ENCODE measurements at places on chromosomes 4 and X. TPM values are rescaled to one million over a fixed set of nuclear protein-coding genes. Genes with fewer than 3 reads are reported as not detected.

DNA sequence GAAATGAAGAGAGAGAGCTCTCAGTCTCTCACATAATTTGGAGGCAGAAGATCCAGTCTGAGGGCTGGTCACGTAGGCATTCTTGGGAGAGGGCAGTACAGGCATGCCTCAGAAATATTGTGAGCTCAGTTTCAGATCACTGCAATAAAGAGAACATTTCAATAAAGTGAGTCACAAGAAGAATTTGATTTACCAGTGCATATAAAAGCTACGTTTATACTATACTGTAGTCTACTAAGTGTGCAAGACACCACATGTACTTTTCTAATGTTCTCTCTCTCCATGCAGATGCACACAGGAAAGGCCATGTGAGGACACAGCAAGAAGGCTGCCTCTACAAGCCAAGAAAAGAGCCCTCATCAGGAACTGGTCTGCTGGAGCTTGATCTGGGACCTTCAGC is 583.5 kb upstream of the FAT1 start:
- H3K27ac ChIP-seq = no peak overlapping the region
- H3K4me1 ChIP-seq = no peaks in the 10 kb centered on the region
- H3K36me3 ChIP-seq = no peaks in the 10 kb centered on the region
- no peak for DNase-seq
- H3K4me3 ChIP-seq = no peak overlapping the region

GRCh38 chrX:10126044-10126443 is 30.7 kb upstream of the CLCN4 start:
- H3K36me3 ChIP-seq = no peaks in the 10 kb centered on the region
- H3K4me3 ChIP-seq = no peak overlapping the region
- no peak for DNase-seq
- H3K4me1 ChIP-seq = no peaks in the 10 kb centered on the region
- H3K27ac ChIP-seq = no peak overlapping the region

DNA sequence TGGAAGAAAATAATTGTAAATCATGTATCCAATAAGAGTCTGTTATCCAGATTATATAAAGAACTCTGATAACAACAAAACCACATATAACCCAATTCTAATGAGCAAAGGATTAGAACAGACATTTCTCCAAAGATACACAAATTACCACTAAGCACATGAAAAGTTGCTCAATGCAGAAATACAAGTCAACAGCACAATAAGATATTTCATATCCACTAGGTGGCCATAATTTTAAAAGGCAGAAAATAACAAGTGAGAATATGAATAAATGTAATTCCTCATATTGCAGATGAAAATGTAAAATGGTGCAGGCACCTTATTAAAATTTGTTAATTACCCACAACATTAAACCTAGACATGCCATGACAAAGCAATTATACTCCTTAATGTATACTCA is 73.9 kb upstream of the ZCCHC13 start:
- H3K27me3 ChIP-seq = no peaks in the 10 kb centered on the region
- H3K4me1 ChIP-seq = no peaks in the 10 kb centered on the region
- H3K36me3 ChIP-seq = no peaks in the 10 kb centered on the region
- DNase-seq = no peak
- H3K4me3 ChIP-seq = no peak overlapping the region

- DNase-seq = no peak
- H3K4me3 ChIP-seq = no peak overlapping the region
- H3K4me1 ChIP-seq = no peaks in the 10 kb centered on the region
- H3K36me3 ChIP-seq = no peaks in the 10 kb centered on the region
- no peak overlapping the region for H3K27ac ChIP-seq
Observed at GRCh38 chr4:178450614-178451013, 1008.4 kb upstream of the AGA start.

- peak; percentile 68 for DNase-seq
- H3K27ac ChIP-seq = no peak overlapping the region
- H3K4me1 ChIP-seq = no peaks in the 10 kb centered on the region
Observed at GRCh38 chr4:140861359-140862176, 105.4 kb upstream of the TBC1D9 start.

TMEM255A gene
- 0.37 TPM for total RNA-seq

PPP1R2C gene
- total RNA-seq = not detected

- no peak for DNase-seq
- H3K36me3 ChIP-seq = no peaks in the 10 kb centered on the region
- no peak overlapping the region for H3K27ac ChIP-seq
- H3K4me1 ChIP-seq = no peaks in the 10 kb centered on the region
- H3K27me3 ChIP-seq = no peaks in the 10 kb centered on the region
Observed at GRCh38 chr4:183140911-183141320, 41.9 kb downstream of the WWC2 start.

GRCh38 chrX:155314260-155314659 is 20.2 kb downstream of the CLIC2 start:
- no peaks in the 10 kb centered on the region for H3K36me3 ChIP-seq
- no peaks in the 10 kb centered on the region for H3K27me3 ChIP-seq
- DNase-seq = no peak
- H3K4me1 ChIP-seq = no peaks in the 10 kb centered on the region
- H3K27ac ChIP-seq = no peak overlapping the region

FSTL5 gene
- total RNA-seq = not detected

- no peak overlapping the region for H3K27ac ChIP-seq
- no peak for DNase-seq
- H3K4me1 ChIP-seq = peaks cover 3% of the 10 kb centered on the region
- no peaks in the 10 kb centered on the region for H3K27me3 ChIP-seq
Observed at GRCh38 chr4:159111416-159111815, 8.5 kb downstream of the RAPGEF2 start.

UGT2B7 gene
- 90.3 TPM for total RNA-seq

DNA sequence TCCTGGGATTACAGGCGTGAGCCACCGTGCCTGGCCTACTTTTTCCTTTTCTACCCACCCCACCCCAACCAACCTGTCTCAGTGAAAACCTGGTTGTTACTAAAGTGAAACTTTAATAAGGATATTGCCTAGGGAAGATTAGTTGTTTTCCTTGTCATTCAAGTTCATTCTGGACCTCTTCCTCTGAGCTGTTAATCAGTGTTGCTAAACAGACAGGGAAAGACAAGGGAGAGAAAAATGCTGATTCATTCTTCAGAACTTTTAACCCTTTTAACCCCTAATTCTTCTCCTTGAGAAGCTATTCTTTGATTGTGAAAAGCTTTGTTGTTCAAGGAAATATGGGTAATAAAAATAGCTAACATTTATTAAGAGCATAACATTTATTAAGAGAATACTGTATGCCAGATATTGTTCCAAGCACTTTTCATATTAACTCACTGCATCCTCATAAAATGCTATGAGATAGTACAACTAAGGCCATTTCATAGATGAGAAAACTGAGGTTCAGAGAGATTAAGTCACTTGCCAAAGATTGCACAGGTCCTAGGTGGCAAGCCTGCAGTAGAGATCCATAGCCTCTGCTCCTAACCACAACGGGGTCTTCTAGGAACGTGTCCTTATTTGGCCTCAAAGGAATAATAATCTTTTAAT is 34.8 kb downstream of the OSTC start:
- H3K27me3 ChIP-seq = no peaks in the 10 kb centered on the region
- DNase-seq = no peak
- no peak overlapping the region for H3K4me3 ChIP-seq
- no peak overlapping the region for H3K27ac ChIP-seq
- H3K4me1 ChIP-seq = no peaks in the 10 kb centered on the region

DNA sequence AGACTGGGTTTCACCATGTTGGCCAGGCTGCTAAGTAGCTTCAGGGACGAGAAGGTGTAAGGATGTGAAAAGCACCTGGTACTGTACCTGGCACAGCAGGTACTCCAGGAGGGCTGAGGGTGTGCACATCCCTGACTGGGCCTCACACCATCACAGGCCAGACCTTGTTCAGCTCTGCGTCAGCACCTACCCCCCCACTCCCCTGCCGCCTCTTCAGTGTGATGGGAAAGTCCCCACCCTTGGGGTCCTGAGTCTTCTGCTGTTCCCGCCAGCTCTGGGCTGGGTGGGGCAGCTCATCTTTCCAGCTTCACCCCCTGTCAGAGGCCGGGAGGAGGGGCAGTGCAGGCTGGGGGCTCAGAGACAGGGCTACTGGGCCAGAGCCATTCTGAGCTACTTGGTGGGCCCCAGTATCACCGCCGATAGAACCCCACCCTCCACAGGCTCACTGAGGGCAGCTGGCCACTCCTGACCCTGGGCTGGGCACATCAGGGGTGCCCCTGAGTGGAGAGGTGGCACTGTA is 6.7 kb upstream of the SH3BP2 start:
- no peak overlapping the region for H3K27ac ChIP-seq
- H3K4me1 ChIP-seq = no peaks in the 10 kb centered on the region
- H3K27me3 ChIP-seq = no peaks in the 10 kb centered on the region
- H3K4me3 ChIP-seq = no peak overlapping the region

GRCh38 chr4:78220283-78220682 is 163.2 kb downstream of the FRAS1 start:
- H3K4me1 ChIP-seq = no peaks in the 10 kb centered on the region
- no peak for DNase-seq
- no peaks in the 10 kb centered on the region for H3K36me3 ChIP-seq
- H3K4me3 ChIP-seq = no peak overlapping the region
- no peaks in the 10 kb centered on the region for H3K27me3 ChIP-seq
- no peak overlapping the region for H3K27ac ChIP-seq

- no peak for DNase-seq
- H3K27ac ChIP-seq = no peak overlapping the region
- no peaks in the 10 kb centered on the region for H3K36me3 ChIP-seq
- no peaks in the 10 kb centered on the region for H3K4me1 ChIP-seq
- no peak overlapping the region for H3K4me3 ChIP-seq
Observed at GRCh38 chr4:147103403-147103946, 157.8 kb upstream of the TTC29 start.

SMR3B gene
- not detected for total RNA-seq

- no peaks in the 10 kb centered on the region for H3K36me3 ChIP-seq
- no peak overlapping the region for H3K27ac ChIP-seq
- no peak for DNase-seq
- no peaks in the 10 kb centered on the region for H3K27me3 ChIP-seq
- no peak overlapping the region for H3K4me3 ChIP-seq
Observed at GRCh38 chr4:41050116-41050515, 164.2 kb downstream of the APBB2 start.

GRCh38 chr4:139266583-139267257 is 13.3 kb downstream of the MGARP start:
- H3K27ac ChIP-seq = no peak overlapping the region
- peak overlapping the region; percentile 28 for H3K4me3 ChIP-seq
- no peaks in the 10 kb centered on the region for H3K36me3 ChIP-seq
- H3K27me3 ChIP-seq = no peaks in the 10 kb centered on the region
- no peaks in the 10 kb centered on the region for H3K4me1 ChIP-seq

DNA sequence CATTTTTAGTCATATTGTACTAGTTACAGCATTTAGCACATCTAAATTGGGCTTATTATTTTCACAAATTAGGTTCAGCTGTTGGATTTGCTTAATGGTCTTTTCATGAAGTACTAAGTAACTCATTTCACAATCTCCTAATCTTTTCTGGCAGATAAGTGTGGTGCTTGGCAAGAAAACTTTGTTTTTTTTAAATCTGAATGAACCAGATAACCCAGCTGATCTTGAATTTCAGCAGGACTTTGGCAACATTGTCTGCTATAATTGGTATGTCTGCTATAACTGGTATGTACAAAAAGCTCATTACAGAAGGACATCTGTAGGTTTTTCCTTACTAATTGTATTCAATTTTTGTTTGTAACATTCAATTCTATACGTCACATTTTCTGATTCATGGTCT is 22.7 kb downstream of the WDR19 start:
- H3K27me3 ChIP-seq = no peaks in the 10 kb centered on the region
- no peak for DNase-seq
- no peak overlapping the region for H3K4me3 ChIP-seq
- no peak overlapping the region for H3K27ac ChIP-seq

- peaks cover 39% of the 10 kb centered on the region for H3K36me3 ChIP-seq
- H3K4me1 ChIP-seq = no peaks in the 10 kb centered on the region
- no peak overlapping the region for H3K4me3 ChIP-seq
- no peak for DNase-seq
- no peak overlapping the region for H3K27ac ChIP-seq
Observed at GRCh38 chr4:48904101-48904500, 2.5 kb downstream of the OCIAD2 start.

ABHD18 gene
- total RNA-seq = 8.3 TPM

- no peaks in the 10 kb centered on the region for H3K36me3 ChIP-seq
- DNase-seq = no peak
- no peak overlapping the region for H3K4me3 ChIP-seq
- H3K27me3 ChIP-seq = no peaks in the 10 kb centered on the region
- H3K27ac ChIP-seq = peak overlapping the region; percentile 86
Observed at GRCh38 chr4:102439812-102440211, 61.3 kb upstream of the NFKB1 start.

DNA sequence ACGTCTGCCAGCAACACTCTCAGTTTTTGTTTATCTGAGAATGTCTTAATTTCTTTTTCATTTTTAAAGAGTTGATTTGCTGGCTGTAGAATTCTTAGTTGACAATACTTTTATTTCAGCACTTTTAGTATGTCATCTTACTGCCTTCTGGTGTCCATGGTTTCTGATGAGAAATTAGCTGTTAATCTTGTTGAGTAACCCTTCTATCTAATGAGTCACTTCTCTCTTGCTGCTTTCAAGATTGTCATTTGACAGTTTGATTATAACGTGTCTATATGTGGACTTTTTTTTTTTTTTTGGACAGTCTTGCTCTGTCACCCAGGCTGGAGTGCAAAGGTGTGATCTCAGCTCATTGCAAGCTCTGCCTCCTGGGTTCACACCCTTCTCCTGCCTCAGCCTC is 24.0 kb upstream of the TMEM255A start:
- no peaks in the 10 kb centered on the region for H3K4me1 ChIP-seq
- DNase-seq = no peak
- no peaks in the 10 kb centered on the region for H3K36me3 ChIP-seq
- H3K4me3 ChIP-seq = no peak overlapping the region
- no peak overlapping the region for H3K27ac ChIP-seq
- no peaks in the 10 kb centered on the region for H3K27me3 ChIP-seq

- H3K36me3 ChIP-seq = no peaks in the 10 kb centered on the region
- no peaks in the 10 kb centered on the region for H3K27me3 ChIP-seq
- H3K27ac ChIP-seq = no peak overlapping the region
- H3K4me3 ChIP-seq = no peak overlapping the region
- no peak for DNase-seq
Observed at GRCh38 chr4:180197471-180197870, 2045.7 kb upstream of the TENM3 start.

GRCh38 chrX:133321451-133321850 is 93.8 kb downstream of the GPC4 start:
- H3K4me3 ChIP-seq = no peak overlapping the region
- H3K4me1 ChIP-seq = no peaks in the 10 kb centered on the region
- DNase-seq = no peak
- no peaks in the 10 kb centered on the region for H3K36me3 ChIP-seq
- H3K27ac ChIP-seq = no peak overlapping the region

NPY1R gene
- 3.1 TPM for total RNA-seq

PRSS12 gene
- 1.2 TPM for total RNA-seq

RBMXL3 gene
- total RNA-seq = not detected

- DNase-seq = no peak
- no peak overlapping the region for H3K4me3 ChIP-seq
- no peaks in the 10 kb centered on the region for H3K4me1 ChIP-seq
Observed at GRCh38 chr4:177632481-177632880, 190.2 kb upstream of the AGA start.

TRIM60 gene
- total RNA-seq = not detected

- no peak for DNase-seq
- H3K27me3 ChIP-seq = no peaks in the 10 kb centered on the region
- no peak overlapping the region for H3K27ac ChIP-seq
- H3K4me1 ChIP-seq = no peaks in the 10 kb centered on the region
- H3K4me3 ChIP-seq = no peak overlapping the region
Observed at GRCh38 chr4:163564221-163564720, 69.8 kb downstream of the TMA16 start.

- no peak overlapping the region for H3K27ac ChIP-seq
- no peaks in the 10 kb centered on the region for H3K4me1 ChIP-seq
- H3K36me3 ChIP-seq = no peaks in the 10 kb centered on the region
Observed at GRCh38 chr4:78693777-78694456, 82.2 kb upstream of the BMP2K start.

GRCh38 chr4:62517716-62518115 is 1317.6 kb downstream of the ADGRL3 start:
- H3K4me1 ChIP-seq = no peaks in the 10 kb centered on the region
- no peak overlapping the region for H3K27ac ChIP-seq

CFI gene
- total RNA-seq = 316 TPM

SPP1 gene
- 7.1 TPM for total RNA-seq
